Muscle of arm (tissue), 14 donors: ENCODE measurements at places on chromosomes 7 and 10. TPM values are rescaled to one million over a fixed set of nuclear protein-coding genes. Genes with fewer than 3 reads are reported as not detected.

DNA sequence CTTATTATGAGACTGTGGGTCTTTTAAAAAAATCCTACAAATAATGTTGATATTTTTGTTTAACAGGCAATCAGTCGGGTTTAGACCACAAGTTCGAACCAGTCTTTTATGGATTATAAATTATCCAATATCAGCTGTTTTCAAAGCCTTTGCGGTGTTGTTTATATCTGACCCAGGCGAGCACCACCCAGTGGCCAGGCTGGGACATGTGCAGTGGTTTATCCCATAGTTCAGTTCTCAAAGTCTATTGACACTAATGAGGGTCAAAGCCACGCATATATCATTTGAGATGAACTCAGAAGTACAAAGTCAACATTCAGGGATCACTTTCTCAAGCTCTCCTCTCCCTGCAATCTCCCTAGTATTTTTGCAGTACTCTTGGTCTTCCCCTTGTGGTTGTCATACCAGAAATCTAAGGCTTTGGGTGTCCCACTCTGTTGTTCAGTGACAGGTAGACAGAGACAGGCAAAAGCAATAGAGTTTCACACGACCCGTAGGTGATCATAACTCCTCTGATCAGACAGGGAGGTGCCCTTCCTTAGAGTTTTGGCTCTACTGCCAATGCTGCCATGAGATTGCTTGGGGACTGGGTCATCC, 117.4 kb upstream of the POM121L12 start:
- no peak for DNase-seq

GRCh38 chr10:58853668-58854067, 322.8 kb upstream of the PHYHIPL start:
- DNase-seq = no peak

- no peak for DNase-seq
Observed at GRCh38 chr7:36346260-36346831, 43.3 kb upstream of the ANLN start.

GRCh38 chr10:21524131-21524525, 1.4 kb downstream of the SKIDA1 start:
- no peak for DNase-seq

- no peak for DNase-seq
Observed at GRCh38 chr7:44667190-44667589, 60.8 kb downstream of the OGDH start.

DNA sequence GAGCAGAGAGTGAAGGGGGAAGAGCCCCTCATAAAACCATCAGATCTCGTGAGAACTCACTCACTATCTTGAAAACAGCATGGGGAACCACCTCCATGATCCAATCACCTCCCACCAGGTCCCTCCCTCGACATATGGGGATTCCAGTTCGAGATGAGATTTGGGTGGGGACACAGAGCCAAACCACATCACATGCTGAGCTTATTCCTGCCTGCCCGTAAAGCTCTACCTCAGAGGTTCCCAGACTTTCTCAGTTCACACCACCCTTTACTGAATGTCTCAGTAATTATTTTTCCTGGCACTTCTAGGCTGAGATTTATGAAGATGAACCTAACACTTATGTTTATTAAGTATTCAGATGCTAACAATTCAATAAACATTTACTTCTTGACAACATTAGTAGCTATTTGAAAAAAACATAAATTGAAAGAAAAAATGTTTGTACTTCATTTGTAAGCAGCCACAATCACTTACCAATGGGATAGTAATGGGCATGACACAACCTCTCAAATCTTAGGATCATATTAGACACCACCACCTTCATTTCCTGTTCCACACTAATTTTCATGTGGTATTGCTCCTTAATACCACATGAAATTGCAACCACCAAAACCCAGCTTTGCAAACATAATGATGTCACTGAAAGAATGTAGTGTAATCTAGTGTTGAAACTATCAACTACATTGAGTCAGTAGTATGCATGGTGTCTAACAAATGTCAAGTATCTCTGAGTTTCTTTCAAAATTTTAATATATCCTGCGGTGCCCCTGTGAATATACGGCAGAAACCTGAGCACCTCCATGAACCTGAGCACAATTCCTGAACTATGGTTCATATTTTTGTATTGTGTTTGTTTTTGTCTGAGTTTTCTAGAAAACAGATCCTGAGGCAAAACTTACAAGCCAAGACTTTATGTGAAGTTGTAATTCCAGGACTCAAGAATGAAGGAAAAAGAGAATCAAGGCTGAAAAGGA, 4.5 kb upstream of the DGKI start:
- DNase-seq = no peak

DNA sequence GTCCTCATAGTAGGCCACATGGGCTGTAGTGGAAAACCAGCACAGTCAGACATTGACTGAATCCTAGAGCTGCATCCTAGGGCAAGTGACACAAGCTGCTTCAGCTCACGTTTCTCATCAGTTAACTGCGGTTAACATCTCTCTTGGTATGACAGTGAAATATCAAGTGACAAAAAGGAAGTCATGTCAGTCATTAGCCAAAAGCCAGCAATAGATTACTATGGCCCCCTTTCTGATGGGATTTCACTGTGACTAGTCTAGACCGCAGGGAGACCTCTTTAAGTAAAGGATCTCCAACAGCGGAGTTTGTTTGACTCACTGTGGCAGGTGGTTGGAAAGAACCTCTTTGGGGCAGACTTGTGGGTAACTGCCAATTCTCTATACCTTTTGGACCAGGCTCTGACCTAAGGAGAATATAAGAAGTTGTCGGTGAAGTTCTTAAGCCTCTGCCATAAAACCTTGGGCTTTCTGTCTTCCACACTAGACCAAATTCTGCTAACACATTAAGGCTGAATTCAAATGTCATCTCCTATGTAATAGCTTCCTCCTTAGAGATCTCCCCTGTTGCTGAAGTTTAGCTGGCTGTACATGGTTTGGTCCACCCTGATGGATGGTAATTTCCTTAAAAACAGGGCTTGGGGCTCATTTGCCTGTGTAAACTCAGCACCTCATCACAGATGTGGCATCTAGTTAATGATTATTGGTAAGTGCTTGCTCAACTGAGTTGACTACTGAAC, 115.3 kb downstream of the SGMS1 start:
- DNase-seq = no peak

GRCh38 chr10:33807531-33808359, 473.3 kb upstream of the NRP1 start:
- no peak for DNase-seq

DNA sequence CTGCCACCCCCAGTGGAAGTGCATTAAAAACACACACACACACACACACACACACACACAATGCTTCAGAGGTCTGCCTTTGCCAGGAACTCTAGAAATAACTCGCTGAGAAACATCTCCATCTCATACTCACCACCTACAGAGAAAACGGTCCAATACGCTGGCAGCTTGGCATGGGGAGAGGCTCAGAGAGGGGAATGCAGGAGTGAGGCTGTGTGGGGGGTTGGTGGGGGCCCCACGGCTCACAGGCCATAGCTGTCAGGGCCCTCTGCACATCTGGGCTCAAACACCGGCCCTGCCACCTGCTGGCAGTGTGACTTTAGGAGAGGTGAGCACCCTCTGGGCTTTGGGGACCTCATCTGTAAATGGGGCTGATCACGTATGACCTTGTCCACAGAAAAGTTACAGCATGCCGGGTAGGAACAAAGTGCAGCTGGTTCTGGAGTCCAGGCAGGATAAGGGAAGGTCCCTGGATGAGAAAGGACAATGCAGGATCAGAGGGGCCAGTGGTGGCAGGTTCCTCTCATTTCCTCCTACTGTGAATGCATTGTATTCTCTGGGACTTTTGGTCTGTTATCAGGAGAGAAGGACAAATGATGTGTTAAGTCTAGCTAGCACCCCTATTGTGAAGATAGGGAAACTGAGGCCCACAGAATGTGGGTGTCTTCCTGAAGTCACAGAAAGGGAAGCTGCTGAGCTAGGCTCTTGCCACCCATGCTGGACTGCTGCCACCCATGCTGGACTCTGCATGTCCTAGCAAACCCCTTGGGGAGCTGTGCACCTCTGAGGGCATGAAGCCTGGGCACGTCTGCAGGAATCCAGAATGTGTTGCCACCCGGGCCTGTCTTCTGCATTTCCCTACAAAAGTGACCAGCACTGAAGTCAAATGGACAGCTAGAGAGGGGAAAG, 404.6 kb downstream of the RPS24 start:
- no peak for DNase-seq

DNA sequence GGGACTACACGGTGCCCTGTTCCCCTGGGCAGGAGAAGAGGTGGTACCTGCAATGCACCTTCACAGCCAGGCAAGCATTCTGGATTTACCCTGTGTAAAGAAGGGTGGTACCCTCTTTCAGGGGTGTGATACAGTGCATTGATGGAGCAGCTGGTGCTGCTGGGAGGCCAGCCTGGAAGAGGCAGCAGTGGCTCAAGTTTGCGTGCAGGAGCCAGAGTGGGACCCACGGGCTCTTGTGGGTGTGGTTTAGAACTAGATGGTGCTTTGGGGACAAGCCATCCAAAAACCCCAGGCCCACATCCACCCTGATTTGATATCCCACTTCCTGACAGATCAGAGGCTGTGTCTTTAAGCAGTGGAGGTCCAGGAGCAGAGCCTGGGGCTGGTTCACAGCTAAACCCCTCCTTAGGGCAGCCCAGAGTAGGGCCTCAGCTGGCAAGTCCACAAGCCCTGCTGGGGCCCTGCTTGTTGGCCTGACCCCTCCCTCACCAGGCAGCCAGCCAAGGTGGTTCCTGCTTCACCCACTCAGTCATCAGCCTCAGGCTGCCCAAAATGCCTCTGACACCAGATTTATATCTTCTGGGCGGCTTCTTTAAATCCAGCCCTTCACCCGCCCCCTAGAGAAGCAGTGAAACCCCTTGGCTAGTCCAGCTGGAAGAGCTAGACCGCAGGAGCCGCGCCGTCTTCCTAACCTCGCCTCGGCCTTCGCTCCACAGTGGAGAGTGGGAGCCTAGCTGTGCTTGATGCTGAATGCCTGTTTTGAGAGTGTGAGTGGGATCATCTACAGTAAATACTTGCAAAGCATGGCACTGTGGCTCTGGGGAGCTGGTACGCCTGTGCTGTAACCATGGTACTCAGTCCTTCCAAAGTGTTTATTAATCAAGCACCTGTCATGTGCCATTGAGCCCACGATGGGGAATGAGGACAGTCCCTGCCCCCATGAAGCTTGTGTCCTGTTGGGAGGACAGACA, 1.4 kb upstream of the ASIC3 start:
- DNase-seq = no peak

- peak; percentile 21 for DNase-seq
Observed at GRCh38 chr7:115097175-115097671, 175.3 kb downstream of the MDFIC start.

GRCh38 chr7:124758327-124758726, 7.3 kb downstream of the GPR37 start:
- no peak for DNase-seq

DNA sequence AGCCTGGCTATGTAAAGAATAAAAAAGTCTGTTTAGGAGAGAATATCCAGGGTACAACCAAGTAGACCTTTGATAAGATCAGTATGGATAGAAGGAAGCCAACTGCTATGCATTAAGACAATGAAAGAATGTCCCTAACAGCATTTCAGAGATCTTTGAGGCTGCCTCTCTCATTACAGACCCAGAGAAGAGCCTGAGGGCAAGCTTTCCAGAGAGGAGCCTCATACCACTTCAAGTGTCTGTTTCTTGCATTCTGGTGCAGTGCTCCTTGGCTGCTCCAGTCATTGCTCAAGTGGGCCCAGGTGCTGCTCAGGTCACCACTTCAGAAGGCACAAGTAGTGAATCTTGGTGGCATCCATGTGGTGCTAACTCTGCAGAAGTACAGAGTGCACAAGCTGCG, 514.0 kb downstream of the PLXDC2 start:
- no peak for DNase-seq

- no peak for DNase-seq
Observed at GRCh38 chr10:33005322-33006301, 47.6 kb upstream of the ITGB1 start.

- DNase-seq = no peak
Observed at GRCh38 chr7:123622660-123623386, 21.2 kb downstream of the ASB15 start.

GRCh38 chr10:35927341-35927740, 285.2 kb upstream of the FZD8 start:
- DNase-seq = peak; percentile 39

GRCh38 chr7:112147793-112148361, 58.3 kb downstream of the DOCK4 start:
- DNase-seq = no peak

- no peak for DNase-seq
Observed at GRCh38 chr10:96389785-96390184, 31.0 kb upstream of the OPALIN start.

GRCh38 chr10:24727786-24728185, 4.1 kb upstream of the ARHGAP21 start:
- no peak for DNase-seq

DNA sequence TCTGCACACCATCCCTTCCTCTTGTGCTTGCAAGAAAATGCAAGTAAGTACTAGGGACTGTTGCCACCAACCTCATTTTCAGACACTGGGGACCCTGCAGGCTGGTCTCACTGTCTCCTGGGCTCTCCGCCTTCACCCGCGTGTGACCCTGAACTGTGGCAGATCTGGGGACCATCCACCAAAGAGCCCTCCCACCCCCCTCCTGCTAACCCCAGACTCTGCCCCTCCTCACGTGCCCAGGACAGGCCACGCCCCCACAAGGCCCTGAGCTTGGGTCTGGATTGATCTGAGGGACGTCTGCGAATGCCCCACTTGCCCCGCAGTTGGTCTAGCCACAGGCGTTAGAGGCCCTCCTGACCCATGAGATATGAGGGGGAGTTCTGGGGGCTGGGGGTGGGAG, 8.1 kb downstream of the CNPY1 start:
- DNase-seq = no peak

DNA sequence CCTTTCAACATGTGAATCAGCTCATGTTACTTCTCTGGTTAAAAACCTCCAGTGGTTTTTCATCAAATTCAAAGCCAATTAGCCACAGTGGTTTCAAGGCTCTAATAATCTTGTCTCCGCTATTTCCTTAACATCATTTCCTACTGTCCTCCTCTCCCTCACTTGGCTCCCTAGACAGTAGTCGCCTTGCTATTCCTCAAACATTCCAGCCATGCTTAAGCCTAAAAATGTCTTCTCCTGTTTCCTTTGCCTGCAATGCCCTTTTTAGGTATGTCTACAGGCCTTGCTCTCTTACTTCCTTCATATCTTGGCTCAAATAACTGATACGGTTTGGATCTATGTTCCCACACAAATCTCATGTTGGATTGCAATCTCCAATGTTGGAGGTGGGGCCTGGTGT, 779.4 kb upstream of the LRRN3 start:
- no peak for DNase-seq

GRCh38 chr7:102030696-102031095, 213.3 kb downstream of the CUX1 start:
- DNase-seq = no peak

The NACAD gene
- 7.1 TPM for polyA plus RNA-seq

The NXPH1 gene
- polyA plus RNA-seq = not detected

The TAS2R3 gene
- polyA plus RNA-seq = not detected

The EN2 gene
- 0.35 TPM for polyA plus RNA-seq

The CLIP2 gene
- 17.2 TPM for polyA plus RNA-seq

The AGR2 gene
- 28.0 TPM for polyA plus RNA-seq

The CACNB2 gene
- polyA plus RNA-seq = 1.7 TPM

The TAC1 gene
- not detected for polyA plus RNA-seq

The MMP21 gene
- polyA plus RNA-seq = 0.49 TPM

The LRRC61 gene
- 5.1 TPM for polyA plus RNA-seq

The CCDC146 gene
- 21.8 TPM for polyA plus RNA-seq

The INSYN2A gene
- polyA plus RNA-seq = 1.2 TPM

The RNF133 gene
- polyA plus RNA-seq = not detected
